ENCODE measurements at places on chromosomes 4 and X. TPM values are rescaled to one million over a fixed set of nuclear protein-coding genes. Genes with fewer than 3 reads are reported as not detected.

The HAND2 gene
- not detected for total RNA-seq

The SPANXN4 gene
- not detected for total RNA-seq

The FABP2 gene
- not detected for total RNA-seq

The OGT gene
- total RNA-seq, result 423 TPM

The DGKK gene
- not detected for total RNA-seq

The PTCHD1 gene
- not detected for total RNA-seq

The RASL11B gene
- total RNA-seq, result not detected

The BANK1 gene
- 2.8 TPM for total RNA-seq

The RNF128 gene
- total RNA-seq, result not detected

The CSAG3 gene
- total RNA-seq, result not detected

DNA sequence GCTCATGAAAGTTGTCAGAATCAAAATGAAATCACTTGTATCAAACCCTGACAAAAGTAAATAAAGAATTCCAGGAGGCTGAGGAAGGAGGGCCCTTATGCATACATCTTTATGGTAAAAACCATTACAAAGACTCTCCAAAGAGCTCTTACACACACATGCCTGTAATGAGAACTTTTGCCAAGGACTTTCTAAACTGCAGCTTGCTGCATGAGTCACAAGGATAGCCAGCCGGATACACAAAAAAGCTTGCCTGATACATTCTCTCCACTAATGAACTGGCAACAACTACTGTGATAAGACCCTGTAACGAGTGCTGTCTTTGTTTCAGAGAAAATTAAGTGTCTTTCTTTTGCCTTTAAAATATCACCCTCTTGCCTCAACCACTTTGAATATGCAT lies 618.1 kb downstream of the PPP4R3C start:
- no peak for DNase-seq

DNA sequence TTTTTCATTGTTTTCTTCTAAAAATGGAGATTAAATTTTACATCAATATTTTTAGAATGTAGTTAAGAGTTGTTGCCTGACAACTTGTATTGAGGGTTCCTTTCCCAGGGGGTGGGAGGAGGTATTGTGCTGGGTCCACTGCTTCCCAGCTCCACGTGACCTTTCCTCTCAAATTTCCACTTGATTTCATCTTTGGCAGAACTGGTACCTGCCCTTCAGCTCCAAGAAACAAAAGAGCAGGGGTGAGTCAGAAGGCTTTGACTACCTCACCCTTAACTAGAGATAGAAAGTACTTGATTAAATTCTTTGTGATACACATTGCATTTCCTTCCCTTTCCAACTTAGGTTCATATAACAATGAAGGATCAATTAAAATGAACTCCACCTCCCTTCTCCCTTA lies 19.7 kb downstream of the TRIM2 start:
- DNase-seq, result no peak

GRCh38 chr4:154313004-154313585 lies 178.5 kb downstream of the DCHS2 start:
- DNase-seq, result no peak

DNA sequence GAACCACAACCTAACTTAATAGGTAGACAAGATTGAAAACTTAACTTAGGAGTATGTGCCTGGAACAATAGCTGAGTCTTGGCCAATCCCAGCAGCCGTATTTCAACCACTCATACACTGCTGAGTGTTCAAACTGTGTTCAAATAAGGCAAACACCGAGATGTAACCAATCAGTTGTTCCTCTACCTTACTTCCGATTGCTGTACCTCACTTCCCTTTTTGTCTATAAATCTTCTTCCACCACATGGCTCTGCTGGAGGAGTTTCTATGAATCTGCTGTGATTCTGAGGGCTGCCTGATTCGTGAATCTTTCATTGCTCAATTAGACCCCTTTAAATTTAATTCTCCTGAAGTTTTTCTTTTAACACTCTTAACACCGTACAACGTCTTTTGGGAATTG lies 108.0 kb downstream of the ANAPC4 start:
- no peak for DNase-seq

DNA sequence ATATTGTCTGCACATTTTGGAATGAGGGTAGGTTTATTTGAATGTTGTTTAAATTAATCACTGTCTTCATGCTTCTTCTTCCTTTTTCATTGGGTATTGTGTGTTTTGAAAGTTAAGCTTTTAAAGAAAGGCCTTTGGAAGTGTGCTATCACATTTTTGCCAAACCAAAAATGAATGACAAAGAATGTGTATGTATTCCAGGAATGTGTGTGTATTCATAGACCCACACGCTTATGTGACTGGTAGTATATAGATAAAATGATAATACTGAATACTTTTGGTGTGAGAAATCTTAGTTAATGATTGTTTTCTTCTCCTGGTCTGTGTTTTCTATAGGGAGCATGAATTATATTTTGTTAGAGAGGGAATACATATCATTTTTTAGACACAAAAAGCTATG lies 404.4 kb downstream of the TLL1 start:
- DNase-seq, result no peak

GRCh38 chr4:189506080-189506479 lies 434.6 kb upstream of the FRG1 start:
- DNase-seq, result no peak

DNA sequence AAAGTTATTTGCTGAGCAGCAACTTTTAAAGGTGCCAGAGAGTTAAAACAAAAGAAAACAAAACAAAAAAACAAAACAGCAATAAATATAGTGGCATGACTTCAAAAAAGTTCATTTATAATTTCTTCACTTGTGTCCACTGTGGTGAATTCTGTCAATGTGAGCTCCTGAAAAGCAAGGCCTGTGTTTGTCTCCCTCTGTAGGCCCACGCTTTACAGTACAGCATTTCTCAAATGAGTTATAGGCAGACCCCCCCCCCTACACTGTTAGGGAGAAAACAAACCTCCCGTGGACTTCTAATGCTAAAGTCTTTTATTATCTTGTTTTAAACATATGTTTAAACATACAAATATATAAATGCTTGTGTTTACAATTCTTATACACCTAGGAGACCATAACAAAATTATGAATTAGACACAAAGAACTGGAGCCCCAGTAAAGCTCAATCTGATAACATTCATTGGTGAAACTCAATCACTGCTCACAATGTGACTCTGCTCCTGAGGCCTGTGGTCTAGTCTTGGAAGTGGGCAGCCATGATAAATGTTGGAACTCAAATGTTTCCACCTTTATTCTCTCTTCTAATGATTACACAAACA lies 47.0 kb upstream of the SCOC start:
- no peak for DNase-seq

DNA sequence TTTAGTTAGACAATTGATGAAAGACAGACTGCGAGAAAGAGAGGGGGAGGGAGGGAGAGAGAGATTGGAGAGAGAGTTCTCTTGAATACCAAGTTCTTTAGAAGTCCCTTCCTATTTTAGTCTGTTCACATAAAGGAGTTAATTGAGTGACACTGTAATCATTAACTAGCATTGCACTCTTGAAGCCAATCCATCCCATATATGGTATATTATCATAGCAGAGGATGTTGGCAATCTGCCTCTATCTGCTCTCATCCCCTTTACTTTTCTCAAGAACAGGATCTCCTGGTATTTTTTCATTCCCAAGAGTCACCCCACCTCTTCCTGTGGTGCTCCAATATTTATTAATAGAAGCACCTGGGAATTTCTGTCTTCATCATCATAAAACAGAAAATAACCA lies 959.6 kb upstream of the NDST4 start:
- DNase-seq, result no peak

DNA sequence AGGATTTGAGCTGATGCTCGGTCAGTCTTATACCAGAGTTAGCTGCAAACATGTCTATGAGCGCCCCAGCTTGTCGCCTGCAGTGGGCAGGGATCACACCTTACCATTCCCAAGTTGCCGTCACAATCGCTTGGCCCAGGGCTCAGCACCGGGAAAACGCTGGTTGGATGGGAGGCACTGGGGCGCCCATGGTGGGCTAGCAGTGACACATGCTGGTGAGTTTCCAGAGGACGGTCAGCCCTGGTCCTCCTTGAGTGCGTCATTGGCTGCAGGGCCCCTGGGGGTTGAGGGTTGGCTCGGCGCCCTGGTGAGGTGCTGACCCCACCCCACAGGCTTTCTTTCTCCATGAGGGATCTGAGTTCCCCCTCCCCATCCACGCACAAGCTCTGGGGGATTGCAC lies 50.4 kb downstream of the SORCS2 start:
- no peak for DNase-seq

- peak; percentile 19 for DNase-seq
Observed at GRCh38 chrX:1657367-1658070, 42.7 kb downstream of the ASMT start.

- DNase-seq, result no peak
Observed at GRCh38 chr4:127224556-127224955, 408.2 kb upstream of the INTU start.

DNA sequence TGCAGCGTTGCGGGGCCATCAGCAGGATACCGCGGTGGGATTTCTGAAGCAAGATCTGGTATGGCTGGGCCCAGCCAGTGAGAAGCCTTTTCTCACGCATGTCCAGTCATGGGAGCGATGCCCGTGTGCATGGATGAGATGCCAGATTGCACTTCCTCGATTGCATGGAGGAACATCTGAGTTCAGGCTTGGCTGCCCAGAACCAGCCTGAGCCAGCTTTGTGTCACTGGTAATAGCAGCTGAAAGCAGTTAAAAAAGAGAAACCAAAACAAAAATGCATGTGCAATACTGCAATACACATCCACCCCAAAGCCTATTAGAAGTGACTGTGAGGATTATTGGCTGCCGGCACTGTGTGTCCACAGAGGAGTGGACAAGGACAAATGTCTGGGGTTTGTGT lies 59.3 kb downstream of the PSAPL1 start:
- no peak for DNase-seq

DNA sequence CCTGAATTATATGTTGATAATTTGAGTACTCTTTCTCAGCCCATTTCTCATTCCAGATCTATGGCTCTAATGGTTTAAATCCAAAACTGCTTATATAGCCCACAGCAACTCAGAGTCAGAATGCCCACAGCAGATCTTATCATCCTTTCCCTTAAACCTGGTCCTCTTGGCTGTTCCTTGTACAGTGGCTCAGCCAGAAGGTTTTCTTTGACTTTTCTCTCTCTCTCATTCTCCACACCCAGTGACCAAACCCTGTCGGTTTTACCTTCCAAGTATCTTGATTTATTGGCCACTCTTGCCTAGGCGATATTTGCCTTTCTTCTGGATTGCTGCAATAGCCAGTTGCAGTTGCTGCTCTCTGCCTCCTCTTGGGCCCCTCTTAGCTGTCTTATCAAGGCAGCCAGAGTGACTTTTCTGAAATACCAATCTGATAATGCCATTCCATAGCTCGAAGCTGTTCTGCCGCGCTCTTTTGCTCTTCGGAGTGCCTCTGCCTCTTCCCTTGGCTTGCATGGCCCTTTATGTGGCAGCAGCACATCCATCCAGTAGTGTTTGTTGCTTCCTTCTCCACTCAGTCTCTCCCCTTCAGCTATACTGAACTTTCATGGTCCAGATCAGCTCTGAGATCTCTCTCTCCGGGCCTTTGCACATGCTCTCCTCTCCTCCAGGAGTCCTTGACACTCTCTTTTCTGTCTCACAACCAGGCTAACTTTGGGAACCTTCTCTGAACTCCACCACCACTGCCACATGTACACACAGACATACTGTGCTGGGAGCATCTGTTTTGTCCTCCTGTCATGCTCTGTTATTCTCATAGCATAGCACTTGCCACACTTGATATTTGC lies 11.8 kb downstream of the GAB1 start:
- DNase-seq, result no peak

GRCh38 chr4:41504167-41504818 lies 33.7 kb upstream of the LIMCH1 start:
- no peak for DNase-seq

DNA sequence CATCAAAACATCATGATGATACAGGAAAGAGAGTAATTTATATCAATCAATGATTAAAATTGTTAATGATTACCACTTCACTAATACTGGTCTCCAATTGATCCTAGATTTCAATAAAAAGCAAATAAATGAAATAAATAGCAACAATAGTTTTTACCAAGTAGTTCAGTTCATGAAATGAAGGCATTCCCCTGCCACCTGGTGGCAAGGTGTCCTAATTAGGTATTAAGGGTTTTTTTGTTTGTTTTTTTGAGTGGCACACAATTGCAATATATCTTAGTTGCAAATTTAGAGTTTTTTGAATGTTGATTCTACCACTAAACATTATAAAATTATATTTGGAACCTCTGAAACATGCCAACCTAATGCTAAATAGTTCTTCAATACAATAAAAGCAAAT lies 157.4 kb upstream of the PDE5A start:
- no peak for DNase-seq

GRCh38 chr4:86557526-86557925 lies 36.6 kb upstream of the PTPN13 start:
- no peak for DNase-seq

- no peak for DNase-seq
Observed at GRCh38 chr4:73875401-73875800, 6.2 kb downstream of the CXCL1 start.

DNA sequence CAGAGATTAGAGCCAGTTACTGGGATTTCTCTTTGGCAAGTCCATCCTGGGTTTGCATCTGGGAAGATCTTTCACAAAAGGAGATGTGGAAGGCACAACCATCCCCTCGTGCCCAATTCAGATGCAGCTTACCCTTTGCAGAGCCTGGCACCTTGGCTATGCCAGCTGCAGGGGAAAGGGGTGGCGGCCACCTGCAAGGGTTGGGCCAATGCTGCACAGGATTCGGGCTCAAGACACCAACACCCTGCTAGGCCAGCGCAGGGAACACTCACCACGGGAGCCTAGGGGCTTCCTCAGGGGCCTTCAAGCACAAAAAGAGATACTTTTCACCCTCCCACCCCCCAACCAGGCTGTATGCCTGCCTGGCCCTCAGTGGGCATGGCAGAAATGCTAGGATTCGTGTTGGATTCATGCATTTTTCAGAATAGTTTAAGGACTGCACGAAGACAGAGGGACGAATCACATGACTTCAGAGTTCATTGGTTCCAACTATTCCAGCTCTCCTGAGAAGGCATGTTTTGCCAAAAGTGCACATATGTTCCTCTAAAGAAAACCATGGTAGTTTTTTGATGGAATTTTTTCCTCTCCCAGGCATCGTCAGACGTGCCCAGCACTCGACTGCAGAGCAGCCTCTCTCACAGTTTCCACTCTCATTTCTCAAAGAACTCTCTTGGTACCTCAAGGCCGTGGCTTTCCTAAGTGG lies 94.4 kb downstream of the PHKA2 start:
- DNase-seq, result no peak

GRCh38 chr4:72063726-72064125 lies 31.9 kb downstream of the NPFFR2 start:
- no peak for DNase-seq

Measured in T-helper 17 cell (primary cell).